ENCODE measurements at places on chromosomes 11 and 22.

DNA sequence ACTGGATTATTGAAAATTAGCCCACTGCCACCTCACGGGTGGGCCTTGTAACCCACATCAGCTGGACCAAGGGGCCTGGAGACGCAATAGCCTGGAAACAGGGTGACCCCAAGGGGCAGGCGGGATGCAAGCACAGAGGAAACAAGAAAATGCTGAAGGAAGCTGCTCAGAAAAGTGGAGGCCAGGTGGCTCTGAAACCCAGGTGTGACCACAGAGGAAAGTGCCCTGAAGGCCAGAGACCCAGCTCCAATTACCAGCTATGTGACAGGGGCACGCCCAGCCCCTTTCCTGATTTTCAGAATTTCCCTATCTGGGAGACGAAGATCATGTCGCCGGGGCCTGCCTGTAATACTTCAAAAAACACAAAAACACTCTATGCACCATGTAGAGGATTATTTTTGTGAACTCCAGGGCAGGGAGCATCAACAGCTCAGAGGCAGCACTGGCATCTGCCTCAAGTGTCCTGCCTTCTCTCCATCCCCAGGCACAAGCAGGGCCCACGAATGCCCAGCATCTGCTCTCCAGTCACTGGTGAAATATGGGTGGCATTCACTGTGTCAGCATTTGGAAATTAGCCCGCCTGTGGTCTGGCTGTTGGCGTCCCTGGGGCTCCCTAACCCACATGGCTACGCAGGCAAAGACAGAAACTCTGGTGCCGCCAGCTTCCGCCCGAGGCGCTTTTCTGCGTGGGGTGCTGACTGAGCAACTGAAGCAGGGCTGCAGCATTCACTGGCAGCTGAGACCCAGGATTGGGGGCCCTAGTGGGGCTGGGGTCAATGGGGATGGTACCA, 6.3 kb downstream of the KCNJ1 start:
- DNase-seq = no peak

DNA sequence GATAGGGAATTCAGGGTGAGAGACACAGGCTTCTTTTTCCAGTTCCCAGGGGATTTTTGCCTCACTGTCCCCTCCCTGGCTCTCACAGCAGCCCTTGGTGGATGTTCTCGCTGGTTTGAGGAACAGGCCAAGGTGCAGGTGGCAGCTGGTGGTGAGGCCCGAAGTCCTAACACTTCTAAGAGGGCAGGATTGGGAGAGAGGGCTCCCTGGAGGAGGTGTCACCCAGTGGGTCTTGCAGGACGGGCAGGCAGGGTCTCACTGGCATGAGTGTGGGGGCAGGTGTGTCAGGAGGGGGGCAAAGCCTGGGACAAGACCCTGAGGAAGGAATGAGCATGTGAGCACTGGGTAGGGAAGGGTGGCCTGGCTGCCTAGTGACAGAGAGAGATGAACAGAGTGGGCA, 9.2 kb downstream of the ADORA2A start:
- DNase-seq = no peak

- DNase-seq = no peak
Measured at GRCh38 chr11:125211948-125212340, 47.4 kb downstream of the PKNOX2 start.

DNA sequence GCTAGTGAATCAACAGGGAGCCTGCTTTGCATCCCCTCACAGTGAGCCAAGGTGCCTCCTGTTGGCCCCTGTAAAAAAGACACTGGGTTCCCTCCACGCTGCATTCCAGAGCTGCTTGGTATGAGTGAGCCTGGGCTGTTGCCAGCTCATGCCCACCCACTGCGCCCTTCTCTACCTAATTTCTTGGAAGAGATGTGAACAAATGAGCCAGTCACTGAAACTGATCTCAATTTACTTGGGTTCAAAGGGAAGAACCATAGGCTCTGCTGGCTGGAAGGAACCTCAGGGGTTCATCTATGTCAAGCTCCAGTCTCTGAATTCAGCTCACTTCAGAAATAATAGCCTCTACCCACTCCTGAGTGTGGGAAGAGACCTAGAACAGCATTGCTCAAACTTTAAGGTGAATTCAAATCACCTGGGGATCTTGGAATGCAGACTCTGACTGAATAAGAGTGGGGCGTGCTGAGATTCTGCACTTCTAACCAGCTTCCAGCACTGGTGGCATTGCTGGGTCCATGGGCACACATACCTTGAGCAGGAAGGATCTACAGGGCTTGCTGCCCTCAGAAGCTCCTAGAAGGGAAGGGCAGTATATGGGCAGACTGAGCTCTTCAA, 5.4 kb upstream of the TMPRSS4 start:
- no peak for DNase-seq

DNA sequence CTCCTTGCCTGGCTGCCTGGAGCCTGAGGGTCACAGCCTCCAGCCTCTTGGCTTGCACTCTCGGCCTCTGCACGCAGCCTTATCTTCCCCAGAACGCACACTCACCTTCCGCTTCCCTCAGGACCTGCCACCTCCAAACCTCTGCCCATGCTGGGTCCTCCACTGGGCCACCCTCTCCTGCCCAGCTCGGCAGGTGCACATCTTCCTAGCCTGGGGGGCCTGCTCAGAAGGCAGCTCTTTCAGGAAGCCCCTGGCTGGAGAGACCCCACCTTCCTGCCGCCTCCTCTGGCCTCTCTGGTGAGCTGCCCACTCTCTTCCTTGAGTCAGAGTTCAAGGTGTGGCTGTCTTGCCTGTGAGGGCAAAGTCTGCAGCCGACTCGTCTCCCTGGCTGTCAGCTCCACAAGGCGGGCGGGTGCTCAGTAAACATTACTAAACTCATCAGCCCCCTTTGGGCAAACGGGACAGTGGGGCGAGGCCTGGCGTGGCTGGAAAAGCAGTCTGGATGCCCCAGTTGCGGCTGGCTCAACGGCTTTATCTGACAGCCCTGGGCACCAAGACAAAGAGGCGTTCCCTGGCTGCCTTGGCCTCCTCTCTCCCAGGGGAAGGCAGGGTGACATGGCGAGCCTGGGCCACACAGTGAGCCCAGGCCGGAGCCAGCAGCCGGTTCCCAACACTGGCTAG, 1.7 kb upstream of the LINC01488 start:
- DNase-seq = no peak

DNA sequence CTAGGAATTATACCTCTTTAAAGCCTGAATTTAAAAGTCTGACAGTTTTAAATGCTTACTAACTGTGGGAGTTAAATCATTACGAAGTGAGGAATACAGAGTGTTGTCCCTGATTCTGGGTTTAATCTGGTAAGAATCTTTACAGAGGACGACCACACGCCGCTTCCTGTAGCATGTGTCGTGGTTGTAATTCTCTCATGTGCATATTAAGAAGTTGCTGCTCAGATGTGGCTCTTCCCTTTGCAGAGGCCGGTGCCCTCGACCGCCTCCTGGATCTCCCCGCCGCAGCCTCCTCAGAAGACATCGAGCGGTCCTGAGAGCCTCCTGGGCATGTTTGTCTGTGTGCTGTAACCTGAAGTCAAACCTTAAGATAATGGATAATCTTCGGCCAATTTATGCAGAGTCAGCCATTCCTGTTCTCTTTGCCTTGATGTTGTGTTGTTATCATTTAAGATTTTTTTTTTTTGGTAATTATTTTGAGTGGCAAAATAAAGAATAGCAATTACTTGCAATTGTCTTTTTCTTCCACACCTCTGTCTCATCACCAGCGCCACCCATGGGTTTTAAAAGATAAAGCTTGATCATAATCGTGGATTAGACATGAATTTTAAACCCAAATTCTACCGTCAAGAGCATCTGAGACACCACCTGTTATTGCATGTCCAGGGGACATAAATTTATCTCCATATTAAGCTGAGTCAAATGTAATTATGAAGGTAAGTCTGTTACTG, 6.5 kb downstream of the GAL start:
- DNase-seq = no peak

DNA sequence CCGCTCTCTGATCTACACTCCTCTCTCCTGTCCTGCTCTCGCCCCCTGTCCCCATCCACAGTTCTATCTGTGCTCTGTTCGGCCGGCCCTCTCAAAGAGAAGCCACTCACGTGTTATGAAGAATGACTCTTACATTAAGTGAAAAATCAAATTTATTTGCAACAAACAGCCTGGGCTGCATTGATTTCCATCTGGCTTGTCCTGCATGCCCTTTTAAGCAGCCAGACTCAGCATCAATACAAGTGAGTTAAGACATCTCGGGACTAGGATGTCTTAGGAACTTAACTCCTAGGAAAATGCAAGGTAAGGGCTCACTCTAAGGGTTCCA, 373.5 kb downstream of the TENM4 start:
- DNase-seq = no peak

DNA sequence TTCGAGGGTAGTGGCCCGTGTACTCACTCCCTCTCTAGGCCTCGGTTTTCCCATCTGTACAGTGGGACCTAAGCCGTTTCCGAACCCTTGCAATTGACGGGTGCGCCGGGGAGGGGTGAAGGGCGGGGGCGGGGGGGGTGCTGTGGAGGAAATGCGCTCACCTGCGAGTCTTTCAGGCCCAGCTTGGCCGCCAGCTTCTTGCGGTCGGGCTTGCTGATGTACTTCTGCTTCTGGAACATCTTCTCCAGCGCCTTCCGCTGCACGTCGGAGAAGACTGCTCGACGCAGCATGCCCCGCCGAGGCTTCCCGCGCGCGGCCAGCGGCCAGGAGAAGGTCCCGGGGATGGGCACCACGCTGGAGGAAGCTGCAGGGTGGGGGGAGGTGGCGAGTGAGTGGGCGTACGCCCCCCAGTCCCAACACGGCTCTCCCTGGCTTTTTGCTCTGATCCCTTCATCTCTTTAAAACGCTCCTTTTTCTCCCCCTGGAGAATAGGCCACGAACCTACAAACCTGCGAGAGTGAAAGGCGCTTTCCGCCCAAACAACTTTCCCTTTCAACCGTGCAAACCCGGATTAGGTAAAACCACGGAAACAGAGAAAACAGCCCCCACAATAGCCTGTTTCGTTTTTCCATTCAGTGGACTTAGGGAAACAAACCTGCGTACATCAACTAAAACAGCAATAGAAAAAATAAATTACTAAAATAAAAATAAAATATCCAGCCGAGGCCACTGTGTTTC, 3.2 kb downstream of the DBX1 start:
- peak; percentile 20 for DNase-seq

DNA sequence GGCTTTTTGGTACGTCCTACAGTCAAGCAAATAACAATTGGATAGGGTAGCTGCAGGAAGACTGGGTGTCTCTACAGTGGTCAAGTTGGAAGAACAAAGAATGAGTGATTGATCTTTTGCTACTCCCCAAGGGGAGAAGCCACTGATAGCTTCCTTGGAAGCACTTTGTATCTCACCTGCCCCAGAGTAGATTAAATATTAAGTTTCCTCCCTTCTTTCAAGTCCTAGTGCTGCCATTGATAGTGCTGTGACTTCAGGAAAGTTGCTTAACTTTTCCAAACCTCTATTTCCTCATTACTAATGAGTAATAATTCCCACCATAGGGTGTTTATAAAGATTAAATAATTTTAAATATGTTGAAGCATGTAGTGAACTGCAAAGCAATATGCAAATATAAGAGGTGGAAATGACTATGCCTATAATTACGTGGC, 35.6 kb upstream of the EHF start:
- no peak for DNase-seq

DNA sequence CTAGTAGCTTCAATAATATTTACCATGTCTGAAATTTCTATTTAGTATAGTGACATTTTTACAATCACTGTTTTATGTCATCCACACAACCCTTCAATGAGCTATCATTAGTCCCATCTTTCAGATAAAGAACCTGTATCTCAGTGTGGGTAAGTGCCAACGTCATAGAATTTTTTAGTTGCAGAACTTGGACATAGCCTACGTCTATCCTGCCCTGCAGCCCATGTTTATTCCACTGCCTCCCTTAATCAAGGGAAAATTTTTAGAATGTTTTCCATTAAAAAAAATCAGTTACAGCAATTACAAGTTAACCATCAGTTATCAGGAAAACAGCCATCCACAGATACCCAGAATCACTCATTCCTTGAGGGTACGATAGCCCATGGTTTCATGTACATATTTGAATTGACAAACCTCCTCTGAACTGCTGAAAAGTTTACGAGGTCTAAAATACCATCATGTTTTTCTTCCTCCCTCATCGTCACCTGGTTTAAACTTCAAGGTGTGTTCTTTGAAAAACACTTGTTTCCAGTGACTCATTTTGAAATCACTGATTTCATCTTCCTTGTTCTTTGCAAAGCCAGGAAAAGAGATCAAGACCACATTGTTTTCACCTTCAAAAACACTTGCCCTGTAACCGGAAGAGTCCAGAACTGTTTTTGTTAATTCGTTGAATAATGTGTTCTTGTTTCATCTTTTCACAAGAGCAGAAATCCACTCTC, 100.9 kb downstream of the FAM76B start:
- DNase-seq = no peak

GRCh38 chr11:125075900-125076317, 12.8 kb downstream of the SLC37A2 start:
- DNase-seq = no peak

- no peak for DNase-seq
Measured at GRCh38 chr11:96287822-96288439, 55.1 kb downstream of the MAML2 start.

GRCh38 chr22:27820896-27821866, 19.6 kb upstream of the MN1 start:
- no peak for DNase-seq
